ENCODE measurements at places on chromosomes 3 and 15. TPM values are rescaled to one million over a fixed set of nuclear protein-coding genes. Genes with fewer than 3 reads are reported as not detected.

COLQ gene
- polyA plus RNA-seq, result 1.8 TPM

AGBL1 gene
- not detected for polyA plus RNA-seq

ITIH1 gene
- 0.70 TPM for polyA plus RNA-seq

TBC1D5 gene
- polyA plus RNA-seq, result 26.2 TPM

FAM107A gene
- 152 TPM for polyA plus RNA-seq

TGM5 gene
- 0.16 TPM for polyA plus RNA-seq

ETV5 gene
- 2.6 TPM for polyA plus RNA-seq

Measured in urinary bladder (tissue), 4 donors.